Anterior cingulate cortex (tissue), 58 donors: ENCODE measurements at places on chromosomes 3 and 15.
A peak's percentile ranks its signal among the peaks of the same experiment; 100 is the strongest.

DNA sequence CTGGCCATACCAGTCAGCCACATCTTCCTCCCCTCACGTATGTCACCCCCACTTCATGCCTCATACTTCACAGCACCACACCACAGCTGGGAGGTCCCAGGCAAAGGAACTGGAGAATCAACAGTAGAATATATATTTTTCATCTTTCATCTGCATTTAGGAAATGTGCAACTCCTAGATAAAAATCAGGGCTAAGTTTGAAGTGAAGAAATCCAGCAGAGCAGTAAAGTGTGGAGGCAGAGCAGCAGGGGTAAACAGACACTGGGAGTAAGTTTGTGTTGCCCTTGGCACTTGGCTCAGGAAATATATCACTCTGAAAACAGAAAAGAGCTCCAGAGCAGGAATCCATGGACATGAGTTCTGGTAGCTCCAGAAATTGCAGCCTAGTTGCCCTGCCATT is 2.8 kb upstream of the HERC1 start:
- DNase-seq: no peak

DNA sequence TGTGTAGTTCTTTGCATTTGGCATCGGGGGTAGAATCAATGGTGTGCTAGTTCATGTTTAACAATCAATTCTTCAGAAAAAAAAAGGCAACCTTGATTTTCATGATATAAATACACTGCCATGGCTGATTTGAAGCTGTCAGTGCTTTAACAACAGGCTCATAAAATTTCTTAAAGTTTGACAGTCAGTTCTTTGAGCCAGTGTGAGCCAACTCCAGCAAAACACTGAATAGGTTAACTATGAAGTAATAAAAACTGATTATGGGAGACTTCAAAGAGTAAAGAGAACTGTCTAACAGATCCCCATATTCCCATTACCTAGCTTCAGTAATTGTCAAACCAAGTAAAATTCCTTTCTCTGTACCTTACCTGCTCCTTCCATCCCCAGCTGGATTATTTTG is 241.7 kb upstream of the SUCLG2 start:
- no peak for DNase-seq

DNA sequence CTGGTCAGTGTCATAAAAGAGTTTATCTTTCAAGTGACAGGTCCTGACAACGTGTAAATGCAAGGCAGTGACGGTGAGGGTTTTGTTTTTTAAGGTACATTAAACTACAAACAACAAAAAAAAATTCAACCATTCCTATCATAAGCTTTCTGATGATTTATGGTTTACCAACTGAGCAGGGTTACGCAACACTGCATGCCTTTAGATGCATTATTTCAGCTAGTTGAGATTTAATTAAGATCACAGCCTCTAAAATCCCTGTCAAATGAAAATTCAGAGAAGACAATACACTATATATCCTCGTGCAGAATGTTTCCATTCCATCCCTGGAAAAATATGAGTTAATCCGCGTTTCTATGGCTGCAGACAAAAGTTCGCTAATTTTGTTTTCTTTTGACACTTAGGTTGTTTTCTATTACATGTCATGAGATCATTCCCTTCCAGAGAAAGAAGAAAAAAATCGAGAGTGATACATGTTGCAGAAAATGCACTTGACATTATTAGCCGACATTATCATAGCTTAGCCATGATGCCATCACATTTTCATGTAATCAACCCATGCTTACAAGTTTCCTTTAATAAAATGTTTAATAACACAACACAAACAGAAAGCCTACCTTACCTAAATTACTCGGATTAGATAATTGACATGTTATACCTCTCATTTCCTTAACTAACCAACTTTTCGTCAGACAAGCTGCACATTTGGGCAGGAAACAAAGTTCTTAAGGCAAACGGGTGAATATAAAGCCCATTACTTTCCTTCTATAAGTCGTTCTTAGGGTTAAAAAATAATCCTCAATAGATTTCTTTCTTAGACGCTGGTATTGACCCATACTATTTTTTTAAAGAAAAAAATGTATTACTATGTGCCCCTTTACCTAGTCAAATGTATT is 521.2 kb downstream of the FOXP1 start:
- DNase-seq: no peak

- DNase-seq: no peak
These were observed 88.2 kb upstream of the POMGNT2 start for GRCh38 chr3:43194069-43194468.

DNA sequence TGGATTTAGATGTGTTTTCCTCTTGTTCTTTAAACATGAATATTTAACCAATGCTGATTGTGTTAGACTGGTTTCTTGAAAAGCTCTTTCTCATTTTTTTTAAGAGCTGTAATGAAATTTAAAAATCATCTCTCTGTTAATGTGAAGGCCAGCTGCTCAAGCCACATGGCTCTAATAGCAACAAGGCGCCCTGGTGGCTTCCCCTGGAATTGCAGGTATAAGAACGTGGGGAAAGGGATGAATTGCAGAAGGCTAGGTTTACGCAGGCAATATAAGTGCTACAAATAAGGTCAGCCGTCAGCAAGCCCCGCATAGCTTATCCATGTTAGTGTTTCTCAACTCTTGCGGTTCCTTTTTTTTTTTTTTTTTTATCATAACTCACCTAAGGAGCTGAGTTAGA is 108.5 kb downstream of the SAMMSON start:
- DNase-seq: no peak

DNA sequence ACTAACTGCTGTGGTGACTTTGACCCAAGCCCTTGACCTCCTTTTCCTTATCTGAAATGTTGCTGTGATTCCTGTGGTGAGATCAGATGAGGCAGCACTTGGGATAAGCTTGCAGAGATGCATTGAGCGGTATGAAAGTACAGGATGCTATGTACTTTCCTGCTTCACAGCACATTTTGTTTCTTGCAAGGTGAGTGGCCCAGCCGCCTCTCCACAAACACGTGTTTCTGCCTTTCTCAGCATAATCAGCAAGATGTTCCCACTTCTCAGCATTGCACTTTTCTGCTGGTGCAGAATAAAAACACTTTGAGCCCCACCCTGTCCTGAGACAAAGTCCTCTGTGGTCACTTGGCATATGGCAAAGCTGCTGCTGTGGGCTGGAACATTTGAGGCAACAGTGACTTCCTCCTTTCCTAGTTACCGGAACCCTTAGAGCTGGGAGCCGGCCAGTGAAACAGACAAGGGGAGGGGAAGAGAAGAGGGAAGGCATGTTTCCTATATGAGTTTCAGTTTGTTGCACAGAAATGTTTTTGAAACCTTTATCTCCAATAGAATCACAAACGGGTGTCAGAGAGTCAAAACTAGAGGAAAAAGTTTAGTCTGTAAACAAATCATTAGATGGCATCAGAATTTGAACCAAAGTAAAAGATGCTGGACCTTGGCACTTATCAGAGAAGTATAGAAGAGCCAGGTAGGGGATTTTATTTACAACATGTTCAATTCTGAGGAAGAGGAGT is 5.0 kb downstream of the NUDT16 start:
- peak; percentile 18 for DNase-seq

DNA sequence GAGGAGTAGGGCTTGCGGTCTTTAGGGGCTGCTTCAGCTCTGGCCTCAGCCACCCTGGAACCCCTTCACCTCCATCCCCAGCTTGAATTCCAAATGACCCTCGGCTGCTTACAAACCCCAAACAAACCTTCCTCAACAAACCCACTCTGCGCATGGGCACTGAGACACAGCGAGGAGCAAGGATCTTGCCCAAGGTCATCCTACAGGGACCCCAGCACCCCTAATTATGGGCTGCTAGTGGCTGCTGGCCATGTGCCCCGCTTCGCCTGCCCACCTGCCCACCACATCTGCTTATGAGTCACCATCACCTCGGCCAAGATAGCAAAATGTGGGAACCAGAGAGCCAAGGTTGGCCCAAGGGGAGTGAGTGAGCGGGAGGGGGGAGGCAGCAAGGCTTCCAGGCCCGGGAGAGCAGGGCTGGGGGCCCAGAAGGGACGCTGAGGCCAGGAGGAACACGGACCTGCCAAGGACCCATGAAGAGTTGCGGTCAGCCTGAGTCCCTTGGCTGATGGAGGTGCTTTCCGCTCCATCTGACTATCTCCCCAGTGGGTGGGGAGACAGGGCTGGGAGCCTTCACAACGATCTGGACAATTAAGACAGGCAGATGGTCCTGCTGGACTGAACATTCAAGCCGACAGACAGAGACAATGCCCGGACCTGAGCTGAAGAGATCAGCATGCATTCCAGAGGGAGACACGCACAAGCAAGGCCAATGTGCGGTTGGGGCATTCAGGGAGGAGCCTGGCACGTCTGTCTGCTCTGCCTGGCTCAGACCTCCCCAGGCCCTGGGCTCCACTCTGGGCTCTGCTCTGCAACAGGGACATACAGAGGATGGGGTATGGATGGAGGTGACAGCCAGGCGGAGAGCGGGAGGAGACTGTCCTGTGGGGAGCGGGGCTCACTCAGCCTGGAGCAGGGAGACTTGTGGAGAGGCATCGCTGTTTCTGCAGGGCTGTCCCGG is 10.8 kb upstream of the GRIP2 start:
- DNase-seq: no peak

DNA sequence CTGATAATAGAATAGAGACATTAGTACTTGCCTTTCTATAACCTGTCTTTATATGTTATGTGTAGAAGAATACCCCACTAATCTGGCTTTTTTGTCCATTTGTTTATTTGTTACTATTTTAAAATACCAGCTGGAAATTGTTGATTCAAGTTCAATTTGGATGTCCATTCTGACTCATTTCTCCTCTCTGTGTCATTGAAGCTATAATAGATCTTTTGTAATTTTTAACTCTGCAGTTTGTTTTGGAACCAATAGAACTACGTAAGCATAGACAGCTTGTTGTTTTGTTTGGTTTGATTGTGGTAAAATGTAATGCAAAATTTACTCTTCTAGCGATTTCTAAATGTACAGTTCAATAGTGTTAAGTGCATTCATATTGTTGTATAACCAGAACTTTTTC is 390.4 kb downstream of the ZIC1 start:
- no peak for DNase-seq

DNA sequence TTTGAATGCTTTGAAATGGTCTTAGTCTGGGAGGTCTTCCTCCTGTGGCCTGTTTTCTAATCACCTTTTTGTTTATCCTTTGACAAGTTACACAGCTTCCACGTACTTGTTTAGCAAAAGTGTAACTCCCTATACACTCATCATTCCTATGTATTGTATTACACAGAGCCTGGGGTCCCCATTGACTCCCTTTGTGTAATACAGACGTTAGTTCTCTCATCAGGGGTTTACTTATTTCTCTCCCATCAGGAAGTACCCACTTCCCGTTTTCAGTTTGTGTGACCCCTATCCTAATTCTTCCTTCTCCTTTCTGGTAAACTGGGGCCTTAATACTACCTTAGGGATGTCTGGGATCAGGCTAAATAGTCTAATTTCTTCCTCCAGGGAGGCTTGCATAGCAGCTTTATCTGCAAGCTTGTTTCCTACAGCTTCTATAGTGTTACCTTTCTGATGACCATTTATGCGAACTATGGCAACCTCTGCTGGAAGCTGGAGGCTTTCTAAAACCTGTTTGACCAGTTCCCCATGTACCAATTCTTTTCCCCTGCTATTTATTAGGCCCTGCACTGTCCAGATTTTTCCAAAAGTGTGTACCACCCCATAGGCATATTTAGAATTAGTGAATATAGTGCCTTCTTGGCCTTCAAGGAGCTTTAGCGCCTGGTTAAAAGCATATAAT is 22.4 kb downstream of the ARL8B start:
- DNase-seq: no peak

GRCh38 chr3:183491923-183492848 is 63.3 kb downstream of the KLHL6 start:
- DNase-seq: no peak

DNA sequence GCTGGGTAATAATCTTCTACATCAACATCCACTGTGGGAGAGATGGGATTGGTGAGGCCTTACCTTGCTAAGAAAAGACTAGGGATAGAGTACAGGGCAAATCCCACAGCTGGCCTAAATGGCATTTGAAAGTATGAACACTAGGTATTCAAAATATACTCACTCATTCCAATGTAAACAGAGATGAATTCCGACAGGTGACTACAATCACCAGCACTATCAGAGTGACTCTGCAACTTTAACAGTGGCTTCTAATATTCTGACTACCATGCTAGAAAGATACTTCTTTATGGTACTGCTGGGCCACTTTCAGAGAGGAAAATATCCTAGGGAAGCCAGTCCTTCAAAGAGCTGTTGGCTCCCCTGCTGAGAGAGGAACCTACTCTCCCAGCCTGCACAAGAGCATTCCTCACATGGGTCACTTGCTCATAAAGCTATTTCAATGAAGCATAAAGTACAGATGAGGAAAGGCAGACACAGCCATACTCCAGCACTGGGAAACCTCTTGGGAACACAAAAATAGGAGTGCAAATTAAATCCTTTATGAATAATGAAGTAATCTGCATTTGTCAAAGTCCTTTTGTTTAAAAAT is 21.5 kb upstream of the MAN2C1 start:
- no peak for DNase-seq

DNA sequence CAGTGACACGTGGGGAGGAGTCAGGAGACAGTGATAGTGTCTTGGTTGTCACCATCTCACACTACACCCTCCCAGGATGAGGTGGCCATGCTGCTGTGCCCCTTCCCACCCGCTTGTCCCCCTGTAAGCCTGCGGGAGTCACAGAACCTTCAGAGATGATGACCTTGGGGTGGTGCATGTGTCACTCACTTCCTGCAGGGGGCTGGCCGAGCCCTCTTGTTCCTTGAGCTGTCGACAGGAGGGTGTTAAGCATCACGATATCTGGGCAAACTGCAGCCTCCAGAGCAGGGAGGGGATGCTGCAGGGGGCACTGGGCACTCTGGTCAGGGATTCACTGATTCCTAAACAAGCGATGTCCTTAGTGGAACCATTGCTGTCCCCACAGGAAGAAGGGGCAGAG is 27.7 kb downstream of the FAH start:
- no peak for DNase-seq

DNA sequence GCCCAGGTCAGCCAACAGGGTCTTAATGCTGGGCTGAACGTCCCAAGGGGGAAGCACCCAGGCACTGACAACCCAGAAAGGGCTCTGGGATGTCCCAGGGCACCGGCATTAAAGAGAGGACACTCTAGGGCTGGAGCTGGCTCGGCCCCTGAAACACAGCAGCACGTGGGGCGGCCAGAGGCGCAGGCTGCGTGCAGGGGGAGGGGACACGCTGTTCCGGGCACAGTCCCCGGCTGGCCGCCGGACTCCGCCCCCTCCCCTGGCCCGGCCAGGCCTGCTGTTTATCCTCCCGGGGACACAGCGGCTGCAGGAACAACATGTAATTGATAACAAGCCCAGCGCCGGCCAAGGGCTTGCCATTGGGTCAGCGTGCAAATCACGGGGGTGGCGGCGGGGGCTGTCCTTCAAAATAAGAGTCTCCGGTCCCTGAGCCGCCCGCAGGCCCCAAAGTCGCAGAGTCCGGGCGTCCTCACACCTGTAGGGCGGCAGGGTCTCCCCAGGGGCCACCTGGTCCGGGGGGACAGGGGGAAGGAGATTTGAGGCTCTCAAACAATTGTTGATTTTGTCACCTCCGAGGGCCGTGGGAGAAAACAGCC is 1.3 kb downstream of the KLF15 start:
- peak; percentile 91 for DNase-seq

DNA sequence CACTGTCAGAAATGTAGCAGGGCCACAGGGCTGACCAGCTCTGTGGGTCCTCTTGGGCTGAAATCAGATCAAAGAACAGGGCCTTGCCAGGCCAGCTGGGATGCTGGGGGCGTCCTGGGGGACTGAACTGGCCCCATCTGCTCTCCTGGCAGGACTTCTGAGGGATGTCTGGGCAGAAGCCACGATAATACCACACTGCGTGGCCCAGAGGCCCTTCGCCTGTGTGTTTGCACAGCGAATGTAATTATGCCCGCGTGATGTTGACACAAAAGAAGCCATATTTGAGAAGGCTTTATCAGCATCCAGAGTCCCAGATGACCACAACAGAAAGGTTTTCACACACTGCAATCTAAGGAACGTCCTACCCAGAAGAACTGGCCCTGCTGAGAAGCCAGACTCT is 174.0 kb downstream of the RAB11A start:
- no peak for DNase-seq
